NCI-H1105 treated with DMSO at 0.1 percent for 48 hours (cell line): ENCODE measurements at places on chromosomes 12 and 14.
A peak's percentile ranks its signal among the peaks of the same experiment; 100 is the strongest.

GRCh38 chr14:59133709-59134108 lies 54.8 kb upstream of the DAAM1 start:
- DNase-seq, result no peak

GRCh38 chr12:26749781-26750180 lies 83.2 kb downstream of the ITPR2 start:
- peak; percentile 69 for DNase-seq

GRCh38 chr12:44462729-44463128 lies 413.4 kb downstream of the NELL2 start:
- no peak for DNase-seq

DNA sequence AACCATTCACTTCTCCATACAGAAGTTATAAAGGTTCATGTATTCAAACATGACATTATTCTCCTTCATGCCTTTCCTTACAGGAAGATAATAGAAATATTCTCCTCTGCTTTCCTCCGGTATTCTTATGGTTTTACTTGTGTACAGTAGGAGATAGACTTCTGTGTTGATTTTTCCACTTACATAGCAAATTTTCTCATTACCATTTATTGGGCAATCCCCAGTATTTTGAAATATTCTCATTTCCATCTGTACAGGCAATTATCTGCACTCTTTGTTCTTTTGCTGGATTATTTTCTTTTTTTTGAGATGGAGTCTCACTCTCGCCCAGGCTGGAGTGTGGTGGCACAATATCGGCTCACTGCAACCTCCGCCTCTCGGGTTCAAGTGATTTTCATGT lies 11.0 kb downstream of the PXMP2 start:
- no peak for DNase-seq

DNA sequence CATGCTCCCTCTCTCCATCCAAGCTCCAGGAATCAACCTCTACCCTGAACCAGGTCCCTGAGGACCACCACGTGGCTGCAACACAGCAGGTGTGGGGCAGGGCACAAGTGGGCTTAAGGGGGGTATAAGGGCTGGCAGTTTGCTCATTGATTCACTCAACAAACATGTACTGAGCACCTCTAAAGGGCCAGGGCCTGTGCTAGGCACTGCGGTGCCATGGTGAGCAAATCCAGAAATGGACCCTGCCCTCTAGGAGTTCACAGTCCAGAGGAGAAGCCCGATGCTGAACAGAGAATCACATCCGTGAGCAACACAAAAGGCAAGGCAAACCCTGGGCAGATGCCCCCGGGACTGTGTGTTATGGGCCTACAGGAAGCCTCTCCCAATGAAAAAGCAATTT lies 6.5 kb upstream of the AQP2 start:
- no peak for DNase-seq

GRCh38 chr12:120054293-120054692 lies 62.3 kb downstream of the RAB35 start:
- DNase-seq, result no peak

- no peak for DNase-seq
Measured at GRCh38 chr12:113016796-113017195, 38.5 kb downstream of the OAS2 start.

DNA sequence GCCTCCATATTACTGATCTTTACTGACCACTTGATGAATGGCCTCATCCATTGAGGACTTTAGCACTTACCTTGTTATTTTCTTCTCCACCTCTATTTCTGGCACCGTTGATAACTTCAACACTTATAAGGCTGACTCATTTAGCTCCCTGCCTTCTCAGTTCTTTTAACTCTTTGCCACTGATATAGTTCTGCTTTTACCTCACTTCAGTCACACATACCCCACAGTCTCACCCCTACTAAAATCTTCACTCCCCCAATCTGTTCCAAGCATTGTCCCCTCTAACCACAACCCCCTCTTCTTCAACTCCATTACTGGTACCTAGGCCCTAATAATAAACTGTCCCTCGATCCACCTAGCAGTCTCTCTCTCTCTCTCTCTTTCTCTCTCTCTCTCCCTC lies 141.0 kb downstream of the PAH start:
- no peak for DNase-seq

GRCh38 chr12:8813572-8814357 lies 8.7 kb upstream of the A2ML1 start:
- no peak for DNase-seq

- no peak for DNase-seq
Measured at GRCh38 chr12:28569698-28570411, 379.6 kb downstream of the CCDC91 start.

DNA sequence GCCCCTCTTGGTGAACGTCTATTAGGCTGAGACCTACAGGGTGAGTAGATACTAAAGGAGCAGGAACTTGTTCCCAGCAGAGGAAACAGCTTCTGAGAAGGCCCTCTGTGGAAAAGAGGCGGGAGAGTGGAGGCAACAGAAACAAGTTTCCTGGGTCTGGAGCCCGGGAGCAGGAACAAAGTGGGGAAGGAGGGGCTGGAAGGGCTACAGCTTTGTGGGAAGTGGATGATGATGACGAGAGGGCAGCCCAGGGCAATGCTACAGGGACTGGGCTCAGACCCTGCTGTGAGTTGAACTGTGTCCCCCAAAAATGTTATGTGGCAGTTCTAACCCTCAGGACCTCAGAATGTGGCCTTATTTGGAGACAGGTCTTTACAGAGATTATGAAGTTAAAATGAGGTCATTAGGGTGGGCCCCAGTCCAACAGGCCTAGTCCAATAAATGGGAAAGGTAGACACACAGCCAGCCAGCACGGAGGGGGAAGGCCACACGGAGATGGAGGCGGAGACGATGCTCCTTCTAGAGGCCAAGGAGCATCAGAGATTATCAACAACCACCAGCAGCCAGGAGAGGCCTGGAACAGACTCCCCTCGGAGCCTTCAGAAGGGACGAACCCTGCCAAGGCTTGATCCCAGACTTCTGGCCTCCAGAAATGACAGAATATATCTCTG lies 14.3 kb downstream of the CAMKK2 start:
- no peak for DNase-seq

GRCh38 chr12:113689047-113689610 lies 217.5 kb upstream of the LHX5 start:
- no peak for DNase-seq

- no peak for DNase-seq
Measured at GRCh38 chr14:68510201-68511128, 282.4 kb downstream of the ZFP36L1 start.

DNA sequence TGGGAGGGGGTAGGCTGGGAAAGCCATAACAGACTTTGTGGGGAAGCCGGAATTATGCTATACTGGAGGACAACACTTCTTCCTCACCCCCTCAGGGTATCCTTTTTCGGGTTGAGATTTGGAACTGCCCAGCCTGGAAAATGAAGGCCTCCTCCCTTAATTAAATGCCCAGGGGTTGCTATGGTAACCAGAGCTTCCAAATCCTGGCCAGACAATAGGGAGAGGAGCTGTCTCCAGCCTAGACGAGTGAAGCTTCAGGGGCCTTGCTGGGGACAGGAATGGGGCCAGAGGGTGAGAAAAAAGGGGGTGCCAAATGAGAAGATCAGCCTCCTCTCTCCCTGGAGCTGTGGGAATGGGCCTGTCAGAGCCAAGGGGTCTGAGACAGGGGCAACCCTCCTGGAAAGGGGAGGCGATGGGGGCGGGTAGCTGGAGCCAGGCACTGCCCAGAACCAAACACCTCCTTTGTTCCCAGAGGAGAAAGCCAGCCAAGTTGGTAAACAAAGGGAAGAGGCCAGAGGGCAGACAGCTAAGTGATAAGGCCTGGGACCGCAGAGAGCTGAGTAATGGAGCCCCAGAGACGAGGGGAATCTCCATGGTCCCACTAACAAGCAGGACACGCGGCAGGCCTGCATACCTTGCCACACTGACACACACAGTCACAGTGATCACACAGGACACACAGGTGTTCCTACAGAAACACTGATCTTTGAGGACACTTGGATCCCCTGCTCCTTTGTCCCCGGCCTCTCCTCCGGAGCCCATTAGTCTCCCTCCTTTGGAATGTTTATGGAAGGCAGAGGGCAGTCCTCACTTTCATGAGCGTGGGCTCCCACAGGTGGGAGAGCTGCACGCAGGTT lies 17.9 kb upstream of the RND1 start:
- no peak for DNase-seq

DNA sequence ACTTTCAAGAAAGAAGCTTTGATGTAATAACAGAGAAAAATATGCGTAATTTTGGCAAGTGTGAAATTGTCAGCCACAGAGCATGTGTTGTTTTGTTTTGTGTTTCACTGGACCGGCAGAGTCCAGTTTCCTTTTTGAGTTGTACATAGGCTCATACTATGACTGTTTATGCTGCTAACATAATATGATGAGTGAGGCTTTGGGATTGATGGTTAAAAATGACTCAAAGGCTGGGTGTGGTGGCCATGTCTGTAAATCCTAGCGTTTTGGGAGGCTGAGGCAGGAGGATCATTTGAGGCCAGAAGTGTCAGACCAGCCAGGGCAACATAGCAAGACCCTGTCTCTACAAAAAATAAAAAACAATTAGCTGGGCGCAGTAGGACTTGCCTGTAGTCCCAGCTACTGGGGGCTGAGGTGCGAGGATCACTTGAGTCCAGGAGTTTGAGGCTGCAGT lies 487.9 kb downstream of the PCNX1 start:
- DNase-seq, result no peak
